ENCODE measurements at places on chromosomes 1 and 21.

DNA sequence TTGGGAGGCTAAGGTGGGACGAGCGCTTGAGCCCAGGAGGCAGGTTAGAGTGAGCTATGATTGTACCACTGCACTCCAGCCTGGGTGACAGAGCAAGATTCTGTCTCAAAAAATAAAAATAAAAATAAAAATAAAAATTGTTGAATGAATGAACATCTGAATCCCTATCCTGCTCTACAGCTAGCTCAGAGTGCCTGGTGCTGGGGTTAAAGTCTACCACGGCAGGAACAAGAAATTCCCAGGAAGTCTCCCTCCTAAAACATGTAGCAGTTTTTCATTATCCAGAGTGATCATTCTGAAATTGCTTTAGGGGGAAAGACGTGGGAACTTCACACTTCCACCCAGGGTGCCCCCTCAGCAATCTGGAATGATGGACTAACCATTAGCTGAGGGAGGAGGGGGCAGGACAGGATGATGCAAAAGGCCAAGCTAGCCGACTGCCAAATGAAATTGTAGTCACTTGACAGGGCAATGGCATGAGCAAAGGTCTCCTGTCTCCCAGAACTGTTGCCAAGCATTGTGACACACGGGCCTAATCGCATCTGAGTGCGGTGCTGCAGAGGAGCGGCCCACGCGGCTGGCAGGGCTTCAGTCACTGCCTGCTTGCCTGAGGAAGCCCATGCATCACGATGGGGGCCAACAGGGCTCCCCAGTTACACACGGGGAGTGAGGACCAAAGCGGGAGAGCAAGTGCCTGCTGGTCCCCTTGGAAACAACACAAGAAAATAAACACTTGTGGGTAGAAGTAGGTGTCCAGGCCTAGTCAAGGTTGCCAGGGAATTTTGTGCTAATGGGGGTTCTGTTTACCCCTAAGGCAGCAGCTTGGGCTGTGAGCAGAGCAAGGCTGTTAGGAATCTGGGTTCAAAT, 85.7 kb downstream of the NENF start:
- no peak for DNase-seq

DNA sequence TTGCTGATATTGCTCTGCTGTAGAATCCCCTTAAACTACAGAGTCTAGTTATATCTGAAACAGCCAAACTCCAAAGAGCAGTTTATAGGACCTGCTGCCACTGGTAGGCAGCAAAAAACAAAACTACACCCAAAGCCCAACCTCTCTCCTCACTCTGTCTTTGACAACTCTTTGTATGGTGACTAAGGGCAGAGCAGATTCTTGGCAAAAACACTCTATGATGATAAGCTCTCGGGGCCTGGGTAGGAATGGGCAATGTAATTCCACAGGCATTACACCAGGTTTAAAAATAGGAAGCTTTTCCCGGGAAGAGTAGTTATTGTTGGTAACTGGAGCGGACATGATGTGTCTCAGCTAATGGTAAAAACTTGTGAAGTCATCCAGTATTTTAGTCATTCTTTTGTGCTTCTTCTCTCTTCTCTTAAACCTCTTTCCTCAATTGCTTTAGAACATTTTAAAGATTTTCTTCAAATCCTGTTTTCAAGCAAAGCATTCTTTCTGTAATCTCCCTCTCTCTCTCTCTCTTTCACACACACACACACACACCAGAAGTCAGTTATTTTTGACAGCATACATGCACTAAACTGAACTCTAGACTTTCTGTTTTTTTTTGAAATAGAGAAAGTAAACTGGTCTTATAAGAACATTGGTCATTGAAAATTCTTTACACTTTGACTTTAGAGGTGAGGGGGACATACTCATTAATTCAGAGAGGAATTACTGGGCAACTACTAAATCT, 193.5 kb downstream of the PAPPA2 start:
- no peak for DNase-seq

DNA sequence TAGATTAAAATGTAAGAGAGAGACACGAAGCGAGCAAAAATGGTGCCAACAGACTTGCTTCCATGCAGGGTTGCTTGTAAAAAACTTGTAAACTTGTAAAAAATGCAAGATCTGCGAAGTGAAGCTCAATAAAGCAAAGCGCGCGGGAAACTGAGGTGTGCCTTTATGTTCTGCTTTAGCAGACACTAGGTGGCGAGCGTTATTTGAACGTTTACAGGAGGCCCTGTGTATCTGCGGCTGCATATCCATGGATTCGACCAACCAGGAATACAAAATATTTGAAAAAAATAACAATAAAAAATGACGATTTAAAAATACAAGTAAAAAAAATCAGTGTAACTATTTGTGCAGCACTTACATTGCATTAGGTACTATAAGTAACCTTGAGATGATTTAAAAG, 1.5 kb downstream of the UBE2G2 start:
- DNase-seq = no peak

DNA sequence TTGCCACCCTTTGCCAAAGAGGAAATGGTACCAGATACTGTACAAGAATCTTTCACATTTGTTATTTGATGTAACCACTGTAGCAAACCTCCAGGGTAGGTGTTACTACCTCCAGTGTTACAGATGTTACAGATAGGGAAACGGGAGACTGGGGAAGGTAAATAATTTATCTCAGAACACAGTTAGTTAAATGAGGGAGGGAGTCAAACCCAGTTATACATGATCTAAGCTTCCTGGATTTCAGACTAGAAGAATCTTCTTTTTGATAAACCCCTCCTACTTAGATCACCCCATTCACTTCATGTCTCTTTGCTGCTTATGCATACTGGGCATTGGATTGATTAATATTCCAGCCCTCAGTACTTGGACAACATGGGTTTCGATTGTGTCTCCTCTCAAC, 276.4 kb downstream of the HHAT start:
- DNase-seq = no peak

- DNase-seq = no peak
Measured at GRCh38 chr1:169466259-169467230, 19.2 kb downstream of the SLC19A2 start.

DNA sequence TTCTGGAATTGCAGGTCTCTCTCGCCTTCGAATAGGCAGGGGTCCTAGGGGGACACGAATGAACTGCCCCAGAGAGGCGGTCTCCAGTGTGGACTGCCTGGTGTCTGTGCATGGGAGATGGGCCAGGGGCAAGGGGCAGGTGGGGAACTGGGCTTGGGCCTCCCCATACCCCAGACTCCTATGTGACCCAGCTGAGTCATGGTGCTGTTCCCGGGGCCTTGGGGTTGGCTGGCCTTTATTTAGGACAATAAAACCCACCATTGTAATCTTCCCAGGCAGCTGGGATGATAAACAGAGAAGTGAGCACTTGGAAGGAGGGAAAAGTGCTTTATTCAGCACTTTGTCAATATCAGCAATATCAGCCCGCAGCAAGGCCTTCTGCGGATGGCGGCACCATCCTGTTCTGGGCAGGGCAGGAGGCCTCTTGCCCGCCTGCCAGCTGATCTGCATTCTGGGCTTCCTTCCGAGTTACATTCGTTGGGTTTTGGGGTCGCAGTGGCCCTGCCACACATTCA, 209.0 kb upstream of the TMEM51 start:
- no peak for DNase-seq

DNA sequence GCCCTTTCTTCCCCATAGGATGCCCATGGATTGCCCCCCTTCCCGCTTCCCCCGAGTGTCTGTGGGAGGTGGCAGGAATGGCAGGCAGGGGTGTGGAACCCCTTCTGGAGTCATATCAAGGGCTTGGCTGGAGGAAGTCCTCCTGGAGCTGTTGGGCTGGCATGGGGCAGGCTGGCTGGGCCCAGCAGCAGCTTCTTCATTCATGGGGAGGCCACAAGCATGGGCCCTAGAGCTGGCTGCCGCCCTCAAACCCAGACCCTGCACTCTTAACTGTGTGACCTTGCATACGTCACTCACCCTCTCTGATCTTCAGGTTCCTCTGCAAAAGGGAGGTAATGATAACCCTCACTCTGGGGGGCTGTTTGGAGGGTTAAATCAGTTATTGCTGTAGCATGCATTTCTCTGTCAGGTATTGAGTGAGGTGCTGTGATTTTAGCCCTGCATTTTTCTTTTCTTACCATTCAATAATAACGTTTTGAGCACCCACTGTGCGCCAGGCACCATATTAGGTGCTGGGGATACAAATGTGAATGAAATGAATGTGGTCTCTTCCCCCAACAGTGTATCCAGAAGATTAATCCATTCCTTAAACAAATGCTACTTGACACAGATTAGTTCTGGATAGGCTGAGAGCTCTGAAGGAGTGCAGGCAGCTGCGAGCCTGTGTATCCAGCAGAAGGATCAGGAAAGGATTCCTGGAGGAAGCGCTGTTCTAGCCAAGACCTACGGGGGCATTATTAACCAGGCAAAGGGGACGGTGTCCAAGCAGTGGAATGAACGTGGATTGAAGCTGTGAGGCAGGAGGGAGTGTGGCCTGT, 9.3 kb downstream of the PCSK9 start:
- no peak for DNase-seq

GRCh38 chr1:36322041-36322785, 1.2 kb downstream of the EVA1B start:
- no peak for DNase-seq

DNA sequence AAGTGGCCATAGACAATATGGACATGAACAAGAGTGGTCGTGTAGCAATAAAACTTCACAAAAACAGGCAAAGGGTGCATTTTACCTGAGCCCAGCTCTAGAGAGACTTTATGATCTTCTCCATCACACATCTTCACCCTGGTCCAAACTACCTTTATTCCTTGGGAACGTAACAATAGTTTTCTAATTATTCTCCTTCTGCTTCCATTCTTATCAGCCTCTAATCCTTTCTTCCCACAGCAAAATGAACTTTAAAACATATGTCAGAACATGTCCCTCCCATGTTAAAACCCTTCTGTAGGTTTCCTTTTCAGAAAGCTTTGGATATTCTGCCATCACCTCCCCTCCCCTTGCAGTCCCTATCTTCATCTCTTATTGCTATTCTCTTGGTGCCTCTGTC, 395.2 kb upstream of the PLXNA2 start:
- no peak for DNase-seq

DNA sequence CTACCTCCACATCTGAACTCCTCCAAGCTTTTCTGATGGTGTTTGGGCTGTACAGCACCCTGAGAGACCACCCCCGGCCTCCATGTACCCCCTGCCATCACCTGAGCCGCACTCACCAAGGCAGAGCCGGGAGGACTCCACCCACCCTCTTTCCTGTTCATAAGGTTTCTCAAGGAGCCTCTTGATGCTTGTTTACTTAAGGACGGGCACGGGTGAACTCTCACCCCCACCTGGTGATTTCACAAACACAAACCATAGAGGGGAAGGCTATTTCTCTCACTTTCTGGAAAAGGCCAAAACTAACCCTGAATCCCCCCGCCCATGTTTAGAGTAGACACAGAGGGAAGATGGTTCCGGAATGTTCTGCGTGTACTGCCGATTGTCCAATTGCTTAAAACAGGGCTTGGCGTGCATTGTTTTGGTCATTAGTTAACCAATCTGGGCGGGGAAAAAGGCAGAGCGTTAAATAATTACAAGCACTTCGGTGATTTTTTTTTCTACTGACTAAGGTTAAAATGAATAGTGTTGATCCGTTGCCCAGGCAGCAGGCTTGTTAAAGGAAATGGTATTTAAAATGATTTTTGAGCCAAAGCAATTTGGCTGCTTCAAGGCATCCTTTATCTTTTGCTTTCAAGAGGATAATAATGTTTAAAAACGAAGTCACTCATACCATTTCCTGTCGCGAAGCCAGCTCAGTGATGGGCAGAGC, 279.8 kb upstream of the VAMP3 start:
- no peak for DNase-seq

- DNase-seq = peak; percentile 68
Measured at GRCh38 chr21:33543505-33544129, 779 bp downstream of the SON start.

GRCh38 chr1:86713477-86713876, 9.1 kb downstream of the SH3GLB1 start:
- no peak for DNase-seq

DNA sequence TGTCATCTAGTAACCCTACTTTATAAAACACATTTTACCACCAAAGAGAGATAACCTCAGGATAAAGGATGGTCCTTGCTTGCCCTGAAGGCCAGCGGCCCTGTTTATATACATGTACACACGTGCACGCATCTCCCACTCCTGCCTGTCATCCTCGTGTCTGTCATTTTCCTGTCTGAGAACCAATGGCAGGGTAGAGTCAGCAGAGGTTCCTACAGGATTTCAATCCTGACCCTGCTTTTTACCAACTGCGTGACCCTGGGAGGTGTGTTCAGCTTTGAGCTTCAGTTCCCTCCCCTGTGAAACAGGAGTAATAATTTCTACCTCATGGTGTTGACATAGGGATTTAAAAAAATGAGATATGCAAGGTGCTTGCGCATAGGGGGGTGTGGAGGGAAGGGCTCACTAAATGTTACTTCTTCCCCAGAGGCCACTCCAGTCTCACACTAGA, 12.3 kb upstream of the RASSF5 start:
- no peak for DNase-seq

DNA sequence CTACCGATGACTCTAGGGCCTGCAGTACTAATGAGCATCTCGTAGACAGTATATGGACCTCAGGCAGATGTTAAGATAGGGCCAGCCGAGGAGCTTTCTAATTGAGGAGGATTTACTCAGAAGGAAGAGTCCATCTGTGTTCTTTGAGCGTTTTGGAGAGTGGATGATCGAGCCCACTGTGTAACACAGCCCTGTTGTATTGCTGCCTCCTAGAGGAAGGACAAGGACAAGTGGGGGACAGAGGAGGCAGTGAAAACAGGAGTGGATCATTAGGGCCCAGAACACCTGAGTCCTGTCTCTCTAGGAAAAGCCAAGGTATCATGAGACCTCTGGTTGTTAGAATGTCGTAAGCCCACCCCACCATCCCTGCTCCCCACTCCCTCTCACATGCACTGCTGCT, 62.9 kb downstream of the TBX19 start:
- no peak for DNase-seq

- DNase-seq = no peak
Measured at GRCh38 chr1:242870966-242871365, 346.5 kb upstream of the PLD5 start.

GRCh38 chr1:41783189-41783639, 135.5 kb downstream of the HIVEP3 start:
- DNase-seq = peak; percentile 43

GRCh38 chr1:30790850-30791778, 33.5 kb upstream of the LAPTM5 start:
- no peak for DNase-seq

DNA sequence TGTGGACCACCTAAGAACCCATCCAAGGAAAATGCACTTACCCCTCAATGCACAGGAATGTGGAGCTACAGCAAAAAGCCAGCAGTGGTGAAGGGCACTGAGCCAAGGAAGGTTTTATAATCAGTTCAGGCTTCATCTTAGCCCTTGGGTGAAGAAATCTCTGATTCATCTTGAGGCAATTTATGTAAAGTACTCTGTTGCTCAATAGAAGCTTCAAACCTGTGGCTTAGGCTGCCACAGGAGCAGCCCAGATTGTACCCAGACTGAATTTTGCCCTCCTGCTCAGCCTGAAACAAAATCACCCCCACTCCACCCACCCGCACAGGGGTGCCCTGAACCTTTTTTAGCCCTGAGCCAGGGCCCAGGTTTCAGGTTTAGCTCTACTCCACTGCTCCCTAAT, at the start of gene S100A12:
Gene S100A12, minus strand, starts transcription at position 111 of the 400 bp plus-strand sequence. CDS start 1,029 bp downstream, outside the sequence.
- DNase-seq = no peak

Data from stimulated activated CD8-positive, alpha-beta memory T cell treated with anti-CD3 and anti-CD28 coated beads, Interleukin-2, amount 100 ng/mL, for 48 hours (primary cell).